ENCODE measurements at places on chromosomes 2 and 18.
A peak's percentile ranks its signal among the peaks of the same experiment; 100 is the strongest.

GRCh38 chr18:45527891-45528290, 87.4 kb upstream of the SLC14A2 start:
- DNase-seq: no peak

- no peak for DNase-seq
Observed at GRCh38 chr18:11767329-11767728, 78.3 kb downstream of the GNAL start.

DNA sequence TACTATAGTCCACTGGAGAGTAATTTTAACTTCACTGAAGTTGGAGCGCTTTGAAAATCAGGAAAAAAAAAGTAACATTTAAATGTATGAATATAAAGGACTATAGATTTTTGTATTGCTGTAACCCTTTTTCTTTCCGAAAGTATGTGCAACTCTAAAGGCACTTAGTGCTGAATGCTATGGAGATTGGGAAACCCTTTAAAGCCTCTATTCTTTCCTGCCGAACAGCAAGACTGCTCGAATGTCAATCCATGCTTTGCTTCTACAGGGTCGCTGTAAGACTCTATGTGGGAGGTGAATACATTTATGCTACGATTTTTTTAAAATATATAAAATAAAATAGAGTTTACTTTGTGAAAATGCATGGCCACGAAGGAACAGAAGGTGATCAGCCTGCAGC, 825 bp downstream of the GRB14 start:
- DNase-seq: no peak

DNA sequence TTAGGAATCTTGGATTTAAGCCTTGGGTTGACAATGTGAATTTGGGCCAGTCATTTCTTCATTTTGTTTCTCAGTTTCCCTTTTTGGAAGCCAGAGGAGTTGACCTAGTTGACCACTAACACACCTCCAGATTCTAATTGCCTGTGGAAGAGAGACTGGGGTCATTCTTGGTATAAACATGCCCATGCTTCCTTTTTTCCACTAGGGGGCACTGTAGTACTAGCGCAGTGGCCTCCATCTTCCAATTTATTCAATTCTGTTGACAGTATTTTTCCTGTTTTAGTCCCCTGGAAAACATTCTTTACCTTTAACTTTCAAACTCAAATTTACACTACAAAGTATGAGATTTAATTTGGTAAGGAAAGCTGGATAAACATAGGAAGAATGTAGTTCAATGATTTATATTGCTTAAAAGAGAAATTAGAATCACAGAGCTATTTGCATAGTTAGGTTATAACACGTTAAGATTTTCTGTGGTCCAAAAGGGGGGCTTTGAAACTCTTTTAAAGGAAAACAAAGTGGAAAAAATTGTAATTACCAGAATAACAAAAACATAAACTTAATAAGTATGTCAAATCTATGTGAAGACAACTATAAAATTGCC, 57.5 kb upstream of the AGPS start:
- peak; percentile 76 for DNase-seq

GRCh38 chr2:199966976-199967375, 11.6 kb downstream of the MAIP1 start:
- DNase-seq: no peak

- DNase-seq: peak; percentile 65
Observed at GRCh38 chr2:47172156-47172921, 17.2 kb upstream of the STPG4 start.

GRCh38 chr18:10377956-10378355, 76.5 kb upstream of the APCDD1 start:
- peak; percentile 23 for DNase-seq

- DNase-seq: no peak
Observed at GRCh38 chr2:98473995-98474780, 29.5 kb downstream of the INPP4A start.

- DNase-seq: no peak
Observed at GRCh38 chr2:207939342-207940108, 85.8 kb downstream of the PLEKHM3 start.

GRCh38 chr2:237901932-237902850, 42.8 kb downstream of the RAMP1 start:
- DNase-seq: peak; percentile 10

- DNase-seq: peak; percentile 50
Observed at GRCh38 chr2:200483729-200484198, 26.1 kb downstream of the KCTD18 start.

GRCh38 chr18:53745224-53745967, 479.1 kb downstream of the MBD2 start:
- no peak for DNase-seq

DNA sequence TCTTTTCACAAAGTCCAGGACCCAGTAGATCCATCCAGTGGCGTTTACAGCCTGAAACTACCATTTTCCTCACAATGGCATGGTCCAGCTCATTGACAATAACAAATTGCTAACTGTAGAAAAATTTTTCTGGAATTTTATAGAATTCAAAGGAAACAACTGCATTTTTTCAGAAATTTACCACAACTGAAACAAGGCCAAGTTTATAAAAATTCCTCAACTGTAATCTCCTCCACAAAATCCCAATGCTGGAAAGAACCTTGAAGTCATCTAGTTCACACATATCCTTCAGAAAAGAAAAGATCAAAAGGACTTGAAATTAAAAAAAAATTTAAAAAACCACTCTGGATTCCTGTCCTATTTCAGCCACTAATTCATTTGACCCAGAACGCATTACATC, 226.0 kb upstream of the CTAGE1 start:
- DNase-seq: no peak

DNA sequence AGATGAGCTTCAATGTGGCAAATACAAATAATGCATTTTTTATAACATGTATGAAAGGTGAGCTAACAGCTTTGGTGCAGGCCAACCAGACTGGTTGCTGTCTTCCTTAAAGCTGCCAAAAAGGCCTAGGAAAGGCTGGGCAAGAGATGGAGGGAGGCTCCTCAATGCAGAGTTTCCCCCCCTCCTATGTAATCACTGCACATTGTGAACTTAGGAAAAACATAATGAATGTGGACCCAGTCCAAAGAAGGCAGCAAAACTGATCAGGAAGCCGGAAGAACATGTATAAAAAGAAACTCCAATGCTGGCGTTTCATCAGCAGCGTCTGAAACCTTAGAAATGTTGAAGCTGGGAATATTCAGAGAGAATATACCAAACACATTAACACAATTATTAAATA, 84.2 kb upstream of the LYPD6 start:
- no peak for DNase-seq

GRCh38 chr2:157748371-157749142, 119.9 kb upstream of the ACVR1C start:
- DNase-seq: no peak

DNA sequence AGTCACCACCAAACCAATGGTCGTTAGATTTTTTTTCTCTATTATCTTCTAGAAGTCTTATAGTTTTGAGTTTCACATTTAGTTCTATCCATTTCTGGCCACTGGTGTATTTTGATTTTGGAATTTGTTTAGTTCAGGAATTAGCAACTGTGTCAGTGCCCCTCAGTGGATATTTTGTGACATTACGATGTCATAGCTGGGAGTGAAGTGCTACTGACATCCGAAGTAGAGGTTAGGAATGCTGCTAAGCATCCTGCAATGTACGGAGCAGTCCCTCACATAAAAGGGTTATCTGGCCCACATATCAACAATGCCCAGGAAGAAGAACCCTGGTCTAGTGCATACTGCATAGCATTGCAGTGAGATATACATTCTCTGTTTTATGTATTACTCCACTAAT, 157.4 kb upstream of the RGPD4 start:
- DNase-seq: peak; percentile 47

DNA sequence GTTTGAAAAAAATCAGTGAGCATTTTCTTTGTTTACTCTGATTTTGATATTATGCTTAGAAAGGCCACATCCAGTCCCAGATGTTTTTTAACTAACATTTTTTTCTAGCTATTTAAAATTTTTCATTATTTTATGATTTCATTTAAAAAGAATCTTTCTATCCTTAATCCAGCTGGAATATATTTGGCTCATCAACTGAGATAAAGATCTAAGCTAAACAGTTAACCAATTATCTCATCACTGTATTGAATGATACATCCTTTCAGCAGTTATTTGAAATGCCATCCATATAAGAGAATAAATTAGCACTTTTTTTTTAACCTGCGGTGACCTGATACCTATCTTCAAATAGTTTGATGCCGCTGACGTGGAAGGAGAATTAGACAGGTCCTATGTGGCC, 245.5 kb upstream of the COPS8 start:
- DNase-seq: no peak

DNA sequence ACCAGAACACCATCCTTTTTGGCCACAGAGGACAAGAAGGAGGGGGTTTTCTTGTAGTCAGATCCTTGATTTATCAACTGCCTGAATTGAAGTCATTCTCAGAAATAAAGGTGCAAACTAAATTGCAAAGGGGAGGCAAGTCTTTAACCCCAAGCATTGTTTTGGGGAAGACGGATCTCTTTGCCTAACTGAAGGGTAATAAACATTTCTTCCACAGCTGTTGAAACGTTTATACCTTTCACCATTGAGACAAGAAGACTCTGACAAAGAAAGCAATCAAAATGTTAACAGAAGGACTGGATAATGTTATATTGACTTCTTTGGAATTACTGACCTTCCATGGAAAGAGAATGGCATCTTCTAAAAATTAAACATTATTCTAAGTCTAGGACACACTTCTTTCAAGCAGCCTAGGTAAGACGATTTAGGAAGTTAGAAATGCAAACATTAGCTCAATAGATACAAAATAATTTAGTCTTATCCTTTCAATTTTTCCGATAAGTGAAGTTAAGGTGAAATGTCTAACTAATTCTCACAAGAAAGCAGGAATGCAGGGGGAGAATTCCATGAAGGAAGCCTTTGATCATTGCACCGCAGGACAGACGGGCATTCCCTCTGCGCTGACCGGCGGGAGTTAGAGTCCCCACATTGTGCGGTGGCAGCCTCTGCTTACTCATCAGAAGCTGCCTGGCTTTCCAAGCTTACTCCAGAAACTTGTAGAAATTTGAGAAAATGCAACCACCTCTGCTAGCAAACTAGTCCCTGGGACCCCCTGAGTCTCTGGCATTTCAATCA, 69.4 kb upstream of the COPS8 start:
- no peak for DNase-seq

DNA sequence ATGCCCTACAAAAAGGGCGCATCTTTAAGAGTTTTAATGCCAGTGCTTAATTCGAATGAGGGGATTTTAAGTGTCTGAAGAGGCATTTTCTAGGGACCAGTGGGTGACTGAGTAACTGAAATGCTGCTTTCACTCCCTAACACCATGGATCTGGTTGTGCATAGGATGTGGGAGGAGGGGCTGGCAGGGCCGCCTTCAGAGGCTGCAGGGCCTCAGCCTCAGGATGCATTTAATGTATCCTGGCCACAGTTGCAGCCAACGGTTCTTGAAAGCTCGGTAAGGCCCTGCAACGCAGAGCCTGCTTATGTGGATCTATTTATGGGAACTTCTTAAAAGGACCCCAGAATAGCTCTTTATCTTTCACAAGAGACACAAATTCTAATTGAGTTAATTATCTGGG, 25.8 kb upstream of the IL18RAP start:
- DNase-seq: no peak

DNA sequence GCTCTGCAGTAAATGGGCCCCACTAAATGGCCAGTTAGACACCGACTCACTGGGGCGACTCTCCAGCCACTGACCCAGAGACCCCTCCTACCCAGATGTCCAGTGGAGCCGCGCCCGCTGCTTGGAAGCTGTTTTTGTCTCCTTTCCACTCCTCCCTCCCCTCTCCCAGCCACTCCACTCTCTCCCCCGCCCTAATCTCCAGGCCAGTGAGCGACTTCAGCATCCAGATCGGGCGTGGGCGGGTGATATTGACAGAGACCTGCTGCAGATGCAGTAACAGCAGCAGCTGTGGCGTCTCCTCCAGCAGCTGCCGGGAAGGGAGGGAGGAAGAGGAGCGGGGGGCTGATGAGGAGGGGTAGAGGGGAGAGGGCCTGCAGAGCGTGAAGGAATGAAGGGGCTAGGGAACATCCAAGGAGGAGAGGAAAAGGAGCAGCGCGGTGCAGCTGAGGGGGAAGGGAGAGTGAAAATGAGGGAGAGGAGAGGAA, at the start of gene SCN7A:
SCN7A (minus strand) TSS at position 110 of the 485 bp plus-strand sequence. CDS start 16,553 bp downstream, outside the sequence.
- peak; percentile 26 for DNase-seq

- no peak for DNase-seq
Observed at GRCh38 chr18:60746919-60747318, 374.3 kb upstream of the MC4R start.

GRCh38 chr2:85772019-85772745, 18.4 kb downstream of the ATOH8 start:
- DNase-seq: peak; percentile 99

DNA sequence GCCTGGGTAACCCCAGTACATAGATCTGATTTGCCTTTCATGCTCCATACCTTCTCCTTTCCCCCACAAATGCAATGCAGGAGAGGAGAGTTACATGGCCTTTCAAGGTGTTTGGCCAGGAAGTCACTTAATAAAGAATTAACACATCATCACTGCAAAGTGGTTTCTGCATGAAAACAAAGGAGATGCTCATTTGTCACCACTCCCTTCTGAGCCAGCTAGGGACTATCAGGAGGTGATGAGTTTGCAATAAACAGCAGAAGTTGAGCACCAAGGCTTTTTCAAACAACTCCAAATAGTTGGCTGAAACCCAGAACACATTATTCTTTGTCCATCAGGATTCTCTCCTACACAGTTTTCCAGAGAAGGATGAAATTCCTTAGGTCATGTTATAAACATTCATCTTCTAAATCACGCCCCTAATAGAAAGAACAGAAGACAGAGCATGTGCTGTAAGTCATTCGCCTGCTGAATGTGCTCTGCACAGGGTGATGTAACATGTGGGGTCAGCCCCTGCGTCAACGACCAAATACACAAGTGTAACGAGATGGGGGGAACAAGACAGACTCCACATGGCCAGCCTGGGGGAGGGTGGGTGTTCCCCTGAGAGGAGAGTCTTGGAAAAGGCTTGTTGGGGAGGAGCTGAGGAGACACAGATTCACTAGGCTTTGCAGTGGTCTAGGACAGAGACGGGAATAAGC, 87.3 kb upstream of the RMDN2 start:
- no peak for DNase-seq

- DNase-seq: peak; percentile 27
Observed at GRCh38 chr2:64402876-64403275, 51.1 kb upstream of the LGALSL start.

DNA sequence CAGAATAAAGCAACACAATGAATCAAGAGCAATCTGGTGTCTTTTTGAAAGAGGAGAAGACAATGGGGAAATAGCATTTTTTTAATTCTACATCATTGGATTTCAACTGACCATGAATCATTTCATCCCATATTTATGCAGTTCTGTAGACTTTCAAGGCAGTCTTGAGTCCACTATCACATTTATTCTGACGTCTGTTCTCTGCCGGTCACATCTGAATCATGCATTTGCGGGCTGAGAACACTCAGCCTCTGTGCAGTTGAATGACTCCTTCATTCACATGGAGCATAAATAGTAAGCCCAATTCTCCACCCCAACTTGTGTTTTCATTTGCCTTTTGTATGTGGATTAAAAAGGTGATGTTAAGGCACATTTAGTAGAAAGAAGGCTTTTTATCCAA, 128.2 kb downstream of the AKAIN1 start:
- DNase-seq: no peak
